ENCODE measurements at places on chromosomes 2 and 18.

- no peak for DNase-seq
- no peaks in the 10 kb centered on the region for H3K4me1 ChIP-seq
- no peak overlapping the region for H3K27ac ChIP-seq
- H3K27me3 ChIP-seq, result no peaks in the 10 kb centered on the region
- no peak overlapping the region for H3K4me3 ChIP-seq
Measured at GRCh38 chr2:67054728-67055127, 342.4 kb upstream of the ETAA1 start.

DNA sequence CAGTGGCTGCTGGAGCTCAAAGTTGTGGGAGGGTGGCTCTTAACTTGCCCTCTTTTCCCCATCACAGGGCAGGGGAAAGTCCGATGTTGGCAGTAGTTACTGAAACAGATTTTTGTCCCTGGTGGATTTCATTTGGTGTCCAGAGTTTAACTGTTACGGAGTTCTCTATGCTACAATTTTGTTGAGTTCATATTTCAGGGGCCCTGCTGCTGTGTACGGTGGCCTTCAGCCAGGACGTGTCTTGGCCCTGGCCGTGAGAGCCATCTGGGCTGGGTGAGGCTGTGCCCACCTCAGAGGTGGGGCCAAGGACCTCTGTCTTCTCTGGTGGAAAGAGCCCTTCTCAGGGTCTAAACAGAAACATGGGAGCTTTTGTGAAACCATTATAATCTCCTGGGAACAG, 67.4 kb downstream of the SH3YL1 start:
- no peak overlapping the region for H3K27ac ChIP-seq
- no peaks in the 10 kb centered on the region for H3K36me3 ChIP-seq
- H3K27me3 ChIP-seq, result no peaks in the 10 kb centered on the region
- no peak for DNase-seq
- H3K4me1 ChIP-seq, result peaks cover 2% of the 10 kb centered on the region

- no peaks in the 10 kb centered on the region for H3K4me1 ChIP-seq
- no peaks in the 10 kb centered on the region for H3K36me3 ChIP-seq
- H3K4me3 ChIP-seq, result no peak overlapping the region
- DNase-seq, result no peak
- no peaks in the 10 kb centered on the region for H3K27me3 ChIP-seq
Measured at GRCh38 chr2:217609952-217610351, 392.8 kb downstream of the TNS1 start.

DNA sequence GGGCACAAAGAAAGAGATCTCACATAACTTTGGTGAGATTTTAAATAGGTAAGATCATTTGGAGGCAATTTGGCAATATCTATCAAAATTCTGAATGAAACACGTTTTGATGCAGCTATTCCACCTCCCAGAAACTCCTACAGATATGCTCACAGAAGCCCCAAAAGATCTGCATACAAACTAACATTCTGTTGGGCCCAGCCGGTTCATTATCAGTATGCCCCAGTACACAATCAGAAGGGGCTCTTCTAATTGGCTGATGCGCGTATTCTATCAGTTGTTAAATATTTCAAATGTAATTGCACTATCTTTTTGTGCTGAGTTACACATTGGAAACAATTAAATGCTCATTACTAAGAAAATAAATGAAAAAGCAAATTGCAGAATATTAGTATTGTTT, 7.1 kb upstream of the TGIF1 start:
- no peak overlapping the region for H3K4me3 ChIP-seq
- H3K4me1 ChIP-seq, result peaks cover 8% of the 10 kb centered on the region
- H3K36me3 ChIP-seq, result no peaks in the 10 kb centered on the region
- no peak for DNase-seq
- no peak overlapping the region for H3K27ac ChIP-seq

DNA sequence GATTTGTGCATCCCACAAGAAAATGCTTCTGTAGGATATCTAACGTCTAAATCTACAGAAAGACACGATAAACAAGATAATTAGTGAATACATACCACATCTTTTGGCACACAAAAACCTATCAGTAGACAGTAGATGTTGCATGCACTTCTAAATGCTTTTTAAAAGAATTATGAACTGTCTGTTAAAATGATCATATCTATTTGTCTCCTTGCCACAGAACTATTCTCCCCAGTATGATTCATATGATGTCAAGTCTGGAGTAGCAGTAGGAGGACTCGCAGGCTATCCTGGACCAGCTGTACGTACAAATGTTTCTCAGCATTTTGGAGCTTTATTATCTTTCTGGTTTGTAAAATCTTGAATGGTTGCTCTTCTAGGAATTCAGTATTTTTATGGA, 12.7 kb downstream of the COL3A1 start:
- no peaks in the 10 kb centered on the region for H3K36me3 ChIP-seq
- no peaks in the 10 kb centered on the region for H3K4me1 ChIP-seq
- H3K27me3 ChIP-seq, result no peaks in the 10 kb centered on the region
- H3K27ac ChIP-seq, result no peak overlapping the region

GRCh38 chr2:10709290-10709939, 12.0 kb upstream of the ATP6V1C2 start:
- no peak overlapping the region for H3K4me3 ChIP-seq
- no peaks in the 10 kb centered on the region for H3K4me1 ChIP-seq
- no peaks in the 10 kb centered on the region for H3K27me3 ChIP-seq
- H3K36me3 ChIP-seq, result no peaks in the 10 kb centered on the region
- no peak for DNase-seq

Measured in thyroid gland (tissue), 4 donors.